ENCODE measurements at places on chromosomes 7 and 10.

GRCh38 chr10:71589617-71590551, 129.7 kb downstream of the C10orf105 start:
- DNase-seq, result no peak

DNA sequence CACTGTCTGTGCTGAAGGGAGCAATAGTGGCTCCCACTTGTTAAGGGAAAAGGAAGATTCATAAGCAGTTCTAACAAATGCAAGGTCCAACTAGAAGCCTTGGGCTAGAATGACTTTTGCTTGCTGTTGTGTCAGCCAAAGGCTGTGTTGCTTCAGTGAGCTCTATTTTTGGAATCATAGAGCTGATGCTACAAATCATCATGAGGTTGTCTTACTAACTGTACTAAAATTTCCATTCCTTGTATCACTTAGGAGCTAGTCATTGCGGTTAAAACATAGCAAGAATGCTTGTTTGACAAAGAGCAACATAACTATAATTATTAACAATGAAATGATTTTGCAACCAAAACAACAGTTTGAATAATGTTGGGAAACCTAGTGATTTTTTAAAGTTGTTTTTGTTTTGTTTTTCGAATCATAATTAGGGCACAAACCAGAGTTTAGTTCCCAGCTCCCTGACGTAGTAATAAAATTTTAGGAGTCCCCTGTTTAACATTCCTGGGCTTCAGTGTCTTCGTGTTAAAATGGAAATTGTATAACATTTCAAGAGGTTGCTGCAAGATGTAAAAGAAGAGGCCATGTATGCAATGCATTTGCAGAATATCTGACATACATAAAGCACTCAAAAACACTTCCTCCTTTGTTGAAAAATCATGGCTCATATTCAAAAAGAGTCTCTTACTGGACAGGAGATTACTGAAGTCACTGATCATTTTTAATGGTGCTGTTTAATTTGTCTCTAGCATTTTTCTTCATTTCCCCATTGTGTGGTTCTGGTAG, 183.4 kb downstream of the MACC1 start:
- peak; percentile 90 for DNase-seq

DNA sequence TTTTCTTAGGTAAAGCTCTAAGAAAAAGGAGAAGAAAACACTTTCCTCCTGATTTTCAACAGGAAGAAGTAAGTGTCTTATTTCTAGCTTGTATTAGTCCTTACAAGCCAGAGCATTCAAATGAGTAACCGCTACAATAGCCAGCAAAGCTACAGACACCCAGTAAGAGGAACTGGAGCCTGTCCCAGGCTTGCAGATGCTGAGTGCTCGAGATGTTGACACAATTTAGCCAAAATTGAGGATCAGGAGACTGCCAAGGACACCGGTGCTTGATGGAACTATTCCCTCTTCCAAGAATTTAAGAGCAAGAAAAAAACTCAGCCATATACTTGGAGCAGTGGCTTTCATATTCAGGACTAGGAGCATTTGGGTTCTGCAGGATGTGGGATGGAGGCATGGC, 149.3 kb upstream of the DPP6 start:
- DNase-seq, result no peak

DNA sequence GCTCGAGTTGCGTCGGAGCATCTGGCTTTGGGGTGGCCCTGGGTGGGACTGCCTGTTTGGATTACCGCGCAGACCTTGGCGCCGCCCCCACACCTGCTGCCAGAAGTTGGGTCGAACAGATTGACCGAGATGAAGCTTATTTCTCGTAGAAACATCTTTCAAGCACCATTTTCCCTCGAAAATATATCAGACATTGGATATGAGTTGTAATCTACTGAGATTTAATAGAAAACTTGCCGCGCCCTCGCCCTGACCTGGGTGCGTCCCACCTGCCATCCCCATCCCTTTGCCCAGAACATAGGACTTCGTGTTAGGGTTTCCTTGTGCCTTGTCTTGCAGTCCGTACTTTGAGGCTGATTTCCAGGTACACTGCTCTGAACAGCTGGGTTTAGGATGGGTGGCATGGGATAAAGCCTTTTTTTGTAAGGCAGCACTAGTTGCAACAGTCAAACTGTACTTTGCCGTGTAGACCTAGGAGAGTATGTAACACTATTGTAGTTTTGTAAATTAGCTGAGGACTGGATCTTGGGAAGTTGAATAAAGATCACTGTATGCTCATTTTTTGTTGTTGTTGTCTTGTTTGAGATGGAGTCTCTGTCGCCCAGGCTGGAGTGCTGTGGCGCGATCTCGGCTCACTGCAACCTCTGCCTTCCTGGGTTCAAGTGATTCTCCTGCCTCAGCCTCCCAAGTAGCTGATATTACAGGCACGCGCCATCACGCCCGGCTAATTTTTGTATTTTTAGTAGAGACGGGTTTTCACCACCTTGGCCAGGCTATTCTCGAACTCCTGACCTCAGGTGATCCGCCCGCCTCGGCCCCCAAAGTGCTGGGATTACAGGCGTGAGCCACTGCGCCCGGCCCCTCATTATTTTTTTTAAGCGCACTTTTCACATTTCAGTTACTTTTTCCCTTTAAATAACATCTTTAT, 978 bp downstream of the OGDH start:
- DNase-seq, result no peak

DNA sequence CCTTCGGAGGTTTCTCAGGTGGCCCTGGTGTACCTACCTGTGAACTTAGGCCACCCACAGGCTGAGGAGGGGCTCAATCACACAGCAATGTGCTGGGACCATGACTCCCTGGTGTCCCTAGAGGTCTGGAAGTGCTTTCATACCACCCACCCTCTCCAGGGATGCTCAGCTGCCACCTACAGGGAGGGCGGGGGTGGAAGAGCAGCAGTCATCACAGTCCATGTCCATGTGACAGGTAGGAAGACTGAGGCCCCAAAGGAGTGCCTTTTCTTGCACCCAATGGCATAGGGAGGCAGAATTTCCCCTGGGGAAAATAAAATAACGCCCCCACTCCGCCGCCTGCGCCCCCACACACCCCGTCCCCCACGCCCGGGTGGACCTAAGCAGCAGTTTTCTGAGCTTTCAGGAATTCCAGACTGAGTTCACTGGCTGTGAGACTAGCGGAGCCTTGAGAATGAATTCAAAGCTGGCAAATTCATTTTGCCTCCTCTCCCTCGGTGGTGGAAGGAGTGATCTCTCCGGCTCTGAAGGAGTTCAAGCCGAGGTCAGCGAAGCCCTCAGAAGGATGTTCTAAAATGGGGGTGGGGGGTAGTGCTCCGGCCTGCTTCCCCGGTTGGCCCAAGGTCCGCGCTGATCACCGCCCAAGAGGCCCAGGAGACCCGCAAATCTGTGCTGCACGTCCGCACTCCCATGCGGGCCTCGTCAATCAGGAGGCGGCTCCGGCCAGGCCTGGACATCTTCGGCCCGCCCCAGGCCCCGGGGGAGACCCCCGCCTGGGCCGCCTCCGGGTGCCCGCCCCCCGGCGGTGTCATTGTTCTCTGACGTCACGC, 2.1 kb upstream of the ZMIZ1 start:
- peak; percentile 41 for DNase-seq

DNA sequence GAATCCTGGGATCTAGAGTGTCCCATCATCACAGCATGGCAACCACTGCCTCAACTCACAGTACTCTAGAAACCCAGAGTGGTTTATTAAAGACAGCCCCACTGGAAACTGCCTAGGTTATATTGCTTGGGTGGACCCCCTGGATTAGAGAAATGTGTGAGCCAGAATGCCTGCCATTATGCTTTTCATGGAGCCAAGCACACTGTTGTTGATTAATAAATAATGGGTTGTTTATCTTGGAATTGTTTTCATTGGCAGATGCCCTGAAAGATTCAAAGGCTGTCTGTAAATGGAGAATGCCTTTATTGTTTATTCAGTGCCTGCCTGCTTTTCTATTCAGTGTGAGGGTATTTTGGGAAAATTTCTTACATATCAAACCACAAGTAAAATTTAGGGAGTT, 52.1 kb downstream of the GNAI1 start:
- DNase-seq, result no peak

- peak; percentile 36 for DNase-seq
Observed at GRCh38 chr10:6580279-6581029, 378 bp upstream of the PRKCQ start.

GRCh38 chr10:98950106-98950505, 285.5 kb downstream of the HPSE2 start:
- no peak for DNase-seq

GRCh38 chr7:157634401-157635147, 297.8 kb downstream of the DNAJB6 start:
- DNase-seq, result no peak

DNA sequence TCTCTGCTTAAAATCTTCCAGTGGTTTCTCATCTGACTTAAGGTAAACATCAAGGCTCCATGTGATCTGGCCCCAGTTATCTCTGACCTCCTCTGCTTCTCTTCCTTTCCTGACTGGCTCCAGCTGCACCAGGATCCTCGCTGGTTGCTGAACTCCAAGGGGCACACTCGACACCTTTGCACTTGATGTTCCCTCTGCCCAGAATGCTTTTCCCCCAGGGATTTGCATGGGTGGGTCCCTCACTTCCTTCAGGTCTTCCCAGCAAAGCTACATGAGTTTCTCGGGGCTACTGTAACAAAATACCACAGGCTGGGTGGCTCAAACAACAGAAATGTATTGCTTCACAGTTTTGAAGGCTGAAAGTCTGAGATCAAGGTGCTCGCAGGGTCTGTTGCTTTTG, 166.0 kb upstream of the CDCA7L start:
- no peak for DNase-seq

- peak; percentile 19 for DNase-seq
Observed at GRCh38 chr7:88789480-88790064, 6.0 kb downstream of the TEX47 start.

DNA sequence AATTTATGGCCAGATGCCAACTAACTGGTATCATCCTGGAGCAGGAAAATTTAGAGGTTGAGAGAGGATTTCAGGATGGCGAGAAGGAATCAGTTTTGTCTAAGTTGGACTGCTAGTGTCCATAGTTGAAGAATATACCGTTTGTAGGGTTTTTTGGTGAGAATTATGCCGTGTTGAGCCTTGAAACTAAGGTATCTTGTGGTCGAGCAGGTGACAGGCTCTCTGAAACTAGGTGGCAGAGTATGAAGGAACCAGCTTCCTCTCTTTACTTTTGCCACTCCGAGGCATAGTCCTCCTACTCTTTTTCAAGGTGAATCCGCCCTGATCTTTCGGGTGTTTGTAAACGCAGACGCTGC, 9.7 kb downstream of the MDFIC start:
- DNase-seq, result no peak

DNA sequence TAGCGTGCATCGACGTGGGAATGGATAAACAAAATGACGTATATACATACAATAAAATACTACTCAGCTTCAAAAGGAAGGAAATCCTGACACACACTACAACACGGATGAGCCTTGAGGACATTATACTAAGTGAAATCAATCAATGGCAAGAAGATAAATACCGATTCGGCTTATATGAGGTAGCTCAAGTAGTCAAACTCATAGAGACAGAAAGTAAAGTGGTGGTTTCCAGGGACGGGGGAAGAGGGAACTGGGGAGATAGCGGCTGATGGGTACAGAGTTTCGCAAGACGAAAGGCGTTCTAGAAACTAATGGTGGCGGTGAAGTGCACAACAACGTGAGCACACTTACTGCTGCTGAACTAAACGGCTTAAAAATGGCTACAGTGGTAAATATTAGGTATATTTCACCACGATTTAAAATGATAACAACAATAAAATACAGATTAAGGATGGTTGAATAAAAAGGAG, 516.7 kb downstream of the PARD3 start:
- no peak for DNase-seq

- no peak for DNase-seq
Observed at GRCh38 chr10:86438091-86438749, 71.6 kb upstream of the GRID1 start.

DNA sequence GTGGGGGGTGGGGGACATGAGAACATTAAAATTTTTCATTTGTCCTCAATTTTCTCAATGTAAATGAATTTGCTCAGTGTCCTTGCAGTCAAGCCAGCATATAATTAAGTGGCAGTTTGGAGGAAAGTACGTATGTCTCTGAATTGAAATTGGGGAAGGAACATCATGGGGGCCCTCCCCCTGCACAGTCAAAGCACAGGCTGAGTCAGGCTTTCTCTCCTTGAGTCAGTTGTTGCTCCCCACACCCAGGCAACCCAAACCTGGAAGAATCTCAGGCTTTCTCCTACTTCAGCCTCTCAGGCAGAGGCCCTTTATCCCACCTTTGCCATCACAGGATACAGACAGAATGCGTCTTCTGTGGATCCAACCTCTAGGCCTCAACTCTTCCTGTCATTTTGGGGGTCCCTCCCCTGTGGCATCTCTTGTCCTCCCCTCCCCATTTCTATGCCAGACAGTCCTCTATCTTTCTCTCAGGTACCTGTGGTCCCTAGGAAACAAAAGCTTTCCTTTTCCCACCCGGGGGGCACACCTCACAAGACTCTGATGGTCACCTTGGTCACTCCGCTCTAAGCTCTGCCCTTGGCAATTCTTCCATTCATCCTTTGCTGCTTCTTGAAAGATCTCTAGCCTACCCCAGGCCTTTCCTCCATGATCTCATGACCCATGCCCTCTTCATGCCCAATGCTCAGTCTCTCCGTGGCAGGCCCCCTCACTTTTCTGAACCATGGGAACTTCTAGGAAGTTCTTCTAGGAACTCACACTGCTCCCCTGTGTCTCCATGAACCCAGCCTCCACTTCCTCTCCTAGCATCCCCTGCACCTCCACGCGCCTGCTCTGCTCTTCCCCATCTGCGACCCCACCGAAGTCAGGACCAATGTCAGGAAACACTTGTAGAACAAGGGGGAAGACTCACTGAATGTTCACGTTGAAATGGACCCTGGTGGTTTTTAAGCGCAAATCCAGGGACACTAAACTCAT, 40.4 kb downstream of the CREB3L2 start:
- DNase-seq, result no peak

DNA sequence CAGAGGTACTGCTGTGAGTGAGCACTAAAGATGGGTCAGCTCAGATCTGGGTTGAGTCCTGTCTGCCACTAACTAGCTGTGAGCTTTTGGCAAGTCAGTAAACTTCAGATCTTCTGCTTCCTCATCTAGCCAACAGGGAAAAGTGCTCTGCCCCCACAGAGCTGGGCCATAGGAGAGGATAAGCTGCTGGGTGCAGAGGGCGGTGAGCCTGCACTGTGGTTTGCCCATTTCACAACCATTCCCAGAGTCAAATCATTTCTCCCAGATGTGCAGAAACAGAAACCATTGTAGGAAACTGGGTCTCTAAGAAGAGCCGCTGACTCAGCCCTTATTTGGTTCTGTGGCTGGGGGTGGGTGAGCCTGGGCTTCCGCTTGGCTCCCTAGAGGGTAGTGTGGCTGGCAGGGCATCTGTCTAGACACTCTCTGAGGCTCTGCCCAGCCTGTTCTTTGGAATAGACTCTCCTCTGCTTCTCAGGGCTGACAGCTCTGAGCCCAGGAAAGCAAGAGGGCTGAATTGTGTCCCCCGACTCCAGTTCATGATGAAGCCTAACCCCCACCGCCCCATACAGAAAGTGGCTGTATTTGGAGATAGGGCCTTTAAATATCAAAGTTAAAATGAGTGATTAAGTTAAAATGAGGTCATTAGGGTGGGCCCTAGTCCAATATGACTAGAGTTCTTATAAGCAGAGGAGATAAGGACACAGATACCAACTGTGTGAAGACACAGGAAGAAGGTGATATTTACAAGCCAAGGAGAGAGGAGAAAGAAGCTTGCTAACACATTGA, 29.5 kb upstream of the ARHGAP22 start:
- peak; percentile 59 for DNase-seq

- DNase-seq, result peak; percentile 66
Observed at GRCh38 chr7:101507791-101508252, 121.3 kb downstream of the MYL10 start.

- DNase-seq, result no peak
Observed at GRCh38 chr10:124993736-124994451, 52.0 kb downstream of the ZRANB1 start.

- peak; percentile 24 for DNase-seq
Observed at GRCh38 chr7:66016131-66016461, 34.1 kb upstream of the GUSB start.

GRCh38 chr10:72009425-72010081, 45.4 kb downstream of the CHST3 start:
- no peak for DNase-seq

All from RCC 7860 (cell line).